ENCODE measurements at places on chromosomes 5 and 9.

DNA sequence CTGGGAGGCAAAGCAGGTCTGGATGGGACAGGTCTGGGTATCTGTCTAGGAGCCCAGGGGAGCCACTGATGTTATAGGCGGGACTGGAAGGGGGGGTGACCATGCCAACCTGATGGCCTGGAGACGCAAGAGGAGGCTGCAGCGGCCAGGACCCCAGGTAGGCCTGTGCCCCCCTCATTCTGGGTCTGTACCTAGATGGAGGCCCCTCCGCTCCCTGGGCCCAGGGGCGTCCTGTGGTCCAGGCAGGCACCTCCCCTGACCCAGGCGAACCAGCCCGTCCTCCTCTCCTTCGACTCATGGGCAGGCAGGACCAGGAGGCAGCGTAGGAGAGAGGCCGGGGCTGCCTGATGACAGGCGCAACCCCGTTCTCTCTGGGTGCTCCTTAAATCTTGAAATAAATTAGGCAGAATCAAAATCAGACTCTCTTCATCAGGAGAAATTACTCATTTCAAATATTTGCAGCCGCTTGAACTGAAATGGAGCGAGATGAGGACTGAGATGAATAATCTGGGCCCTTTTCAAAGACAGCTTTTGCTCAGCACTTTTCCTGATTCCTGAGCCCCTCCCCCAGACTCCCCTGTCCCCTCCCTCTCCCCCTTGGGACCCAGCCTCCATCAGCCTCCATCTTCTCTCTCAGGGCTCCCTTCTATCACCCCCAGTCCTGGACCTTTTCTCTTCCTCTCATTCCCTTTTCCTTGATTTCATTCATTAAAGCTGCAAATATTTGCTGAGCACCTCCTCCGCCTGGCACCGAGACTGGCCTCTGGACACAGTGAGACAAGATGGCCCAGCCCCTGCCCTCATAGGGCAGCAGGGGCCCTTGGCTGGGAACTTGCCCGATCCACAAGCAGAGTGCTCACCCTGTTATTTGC lies 46.8 kb upstream of the IER5L start:
- DNase-seq, result no peak

DNA sequence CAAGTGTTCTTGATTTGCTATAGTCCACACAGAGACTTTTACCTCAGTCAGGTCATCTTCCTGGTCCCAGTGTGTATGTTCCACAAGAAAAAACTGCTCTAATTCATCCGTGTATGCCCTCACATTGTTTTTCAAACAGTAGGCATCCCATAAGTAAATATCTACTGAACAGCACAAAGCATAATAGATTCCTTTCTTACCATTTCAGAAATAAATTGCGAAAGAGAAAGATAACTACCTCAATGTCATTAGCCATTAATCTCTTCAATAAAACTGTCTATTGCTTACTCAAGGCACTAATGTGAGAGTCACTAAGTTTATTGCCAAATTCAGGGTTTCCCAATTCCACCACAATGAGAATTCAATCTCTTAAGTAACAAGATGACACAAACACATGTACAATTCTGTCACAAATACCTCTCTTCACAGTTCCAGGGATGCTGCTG lies 9.6 kb downstream of the FBXW2 start:
- DNase-seq, result no peak

- no peak for DNase-seq
Observed at GRCh38 chr5:170537451-170538095, 33.8 kb downstream of the KCNIP1 start.

GRCh38 chr9:129836311-129837007 lies 1.2 kb downstream of the USP20 start:
- no peak for DNase-seq

All from NCI-H2081 treated with DMSO at 0.1 percent for 48 hours (cell line).